Hepatocyte (in vitro differentiated cells): ENCODE measurements at places on chromosomes 11 and 22. TPM values are rescaled to one million over a fixed set of nuclear protein-coding genes. Genes with fewer than 3 reads are reported as not detected.

Gene NCF4
- 0.37 and 1.5 TPM in 2 replicates for total RNA-seq

Gene TUB
- 14.9 and 18.7 TPM in 2 replicates for total RNA-seq

Gene GGTLC3
- total RNA-seq = not detected in 2 replicates

DNA sequence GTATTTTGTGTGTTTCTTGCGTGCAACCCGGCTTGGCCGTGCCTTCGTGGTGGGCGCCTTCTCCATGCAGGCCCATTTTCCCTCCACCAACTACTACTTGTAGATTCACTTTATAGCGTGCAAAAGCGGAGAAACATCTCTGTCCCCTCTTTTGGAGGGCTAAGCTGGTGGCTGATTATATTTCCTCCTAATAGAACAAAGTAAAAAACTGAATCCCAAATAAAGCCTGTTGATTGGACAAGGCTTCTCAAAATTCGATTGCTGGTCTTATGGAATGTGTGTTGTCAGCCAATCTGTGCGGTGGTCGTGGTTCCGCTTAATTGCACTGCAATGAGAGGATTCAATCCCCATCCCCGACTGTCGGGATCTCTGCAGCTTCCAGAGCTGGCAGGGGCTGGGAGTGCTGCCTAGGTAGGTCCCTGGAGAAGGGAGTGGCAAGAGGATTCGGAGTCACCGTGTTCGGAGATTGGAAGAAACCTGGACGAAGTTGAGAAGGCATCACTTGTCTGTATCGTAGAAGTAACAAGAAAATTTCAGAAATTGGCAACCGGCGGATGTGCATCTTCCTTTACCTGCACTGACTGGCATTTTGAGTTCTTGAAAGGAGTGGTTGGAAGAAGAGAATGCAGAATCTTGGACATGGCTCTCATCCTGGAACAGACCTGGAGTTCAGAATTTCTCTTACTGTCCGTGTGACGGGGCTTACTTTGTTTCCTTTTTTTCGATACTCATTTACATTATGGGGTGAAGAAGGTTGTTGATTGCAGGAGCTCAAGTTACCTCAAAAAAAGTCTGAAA lies 1.1 kb downstream of the HMGXB4 start:
- no peaks in the 10 kb centered on the region for H3K36me3 ChIP-seq
- H3K27me3 ChIP-seq = no peaks in the 10 kb centered on the region
- peak overlapping the region; percentile 96 for H3K4me3 ChIP-seq
- H3K27ac ChIP-seq = peak overlapping the region; percentile 96
- peaks cover 4% of the 10 kb centered on the region for H3K4me1 ChIP-seq

GRCh38 chr22:46980392-46980791 lies 217.9 kb downstream of the TBC1D22A start:
- no peak for DNase-seq
- H3K4me3 ChIP-seq = no peak overlapping the region
- H3K36me3 ChIP-seq = no peaks in the 10 kb centered on the region
- no peaks in the 10 kb centered on the region for H3K4me1 ChIP-seq
- no peak overlapping the region for H3K27ac ChIP-seq

Gene KRTAP5-8
- not detected in 2 replicates for total RNA-seq

Gene CACNA1I
- total RNA-seq = 0.16 and 0.17 TPM in 2 replicates

Gene POTEH
- not detected in 2 replicates for total RNA-seq

DNA sequence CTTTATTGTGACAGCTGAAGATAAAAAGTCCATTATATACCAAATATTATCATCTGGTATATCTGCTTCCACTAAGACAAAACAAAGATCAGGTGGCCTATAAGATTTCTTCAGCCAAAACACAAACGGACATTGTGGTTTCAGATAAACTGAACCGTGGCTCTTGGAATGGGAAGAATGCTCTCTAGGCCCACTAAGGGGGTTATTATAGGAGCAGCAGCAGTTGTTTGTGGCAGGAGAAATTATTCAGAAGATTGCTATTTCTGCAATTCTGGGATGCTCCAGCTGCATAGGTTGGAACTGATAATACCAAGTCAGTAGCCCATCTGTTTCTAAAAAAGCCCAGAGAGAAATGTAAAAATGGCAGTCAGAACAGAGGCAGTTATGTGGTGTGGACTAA lies 145.3 kb downstream of the NCAM1 start:
- no peak overlapping the region for H3K27ac ChIP-seq
- H3K4me3 ChIP-seq = no peak overlapping the region
- no peaks in the 10 kb centered on the region for H3K27me3 ChIP-seq
- no peaks in the 10 kb centered on the region for H3K4me1 ChIP-seq

Gene FZD4
- total RNA-seq = 17.6 and 18.9 TPM in 2 replicates

GRCh38 chr11:48043111-48043990 lies 63.0 kb downstream of the PTPRJ start:
- H3K4me1 ChIP-seq = no peaks in the 10 kb centered on the region
- H3K4me3 ChIP-seq = no peak overlapping the region
- no peaks in the 10 kb centered on the region for H3K36me3 ChIP-seq
- DNase-seq = no peak

Gene CCDC89
- 0.72 and 0.83 TPM in 2 replicates for total RNA-seq

GRCh38 chr22:30591191-30591587 lies 521 bp downstream of the PES1 start:
- H3K4me3 ChIP-seq = peak overlapping the region; percentile 62
- H3K4me1 ChIP-seq = peaks cover 9% of the 10 kb centered on the region
- no peaks in the 10 kb centered on the region for H3K27me3 ChIP-seq
- no peaks in the 10 kb centered on the region for H3K36me3 ChIP-seq
- H3K27ac ChIP-seq = peak overlapping the region; percentile 82
- peak; percentile 21 for DNase-seq

Gene MFRP
- 0.08 TPM in 1 of 2 replicates, not detected in the other for total RNA-seq

GRCh38 chr22:50569896-50570535 lies 7.3 kb upstream of the SYCE3 start:
- H3K4me1 ChIP-seq = no peaks in the 10 kb centered on the region
- no peak for DNase-seq
- no peak overlapping the region for H3K27ac ChIP-seq
- no peak overlapping the region for H3K4me3 ChIP-seq
- no peaks in the 10 kb centered on the region for H3K27me3 ChIP-seq

DNA sequence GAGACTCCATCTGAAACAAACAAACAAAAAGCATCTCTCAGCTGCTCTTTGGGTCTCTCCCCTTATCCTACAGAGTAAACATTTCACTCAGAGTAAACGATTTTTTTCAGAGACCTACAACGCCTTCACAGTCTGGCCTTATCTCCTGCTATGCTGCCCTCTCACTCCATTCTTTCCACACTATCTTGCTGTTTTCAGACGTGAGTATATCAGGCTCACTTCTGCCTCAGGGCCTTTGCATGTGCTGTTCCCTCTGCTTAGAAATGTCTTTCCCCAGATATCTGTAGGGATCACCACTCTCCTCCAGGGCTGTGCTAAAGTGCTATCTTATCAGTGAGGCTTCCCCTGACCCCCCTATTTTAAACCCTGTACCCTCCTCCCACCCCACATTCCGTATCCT lies 6.5 kb downstream of the RIBC2 start:
- H3K27me3 ChIP-seq = no peaks in the 10 kb centered on the region
- no peaks in the 10 kb centered on the region for H3K36me3 ChIP-seq
- H3K27ac ChIP-seq = no peak overlapping the region
- no peaks in the 10 kb centered on the region for H3K4me1 ChIP-seq
- no peak overlapping the region for H3K4me3 ChIP-seq

DNA sequence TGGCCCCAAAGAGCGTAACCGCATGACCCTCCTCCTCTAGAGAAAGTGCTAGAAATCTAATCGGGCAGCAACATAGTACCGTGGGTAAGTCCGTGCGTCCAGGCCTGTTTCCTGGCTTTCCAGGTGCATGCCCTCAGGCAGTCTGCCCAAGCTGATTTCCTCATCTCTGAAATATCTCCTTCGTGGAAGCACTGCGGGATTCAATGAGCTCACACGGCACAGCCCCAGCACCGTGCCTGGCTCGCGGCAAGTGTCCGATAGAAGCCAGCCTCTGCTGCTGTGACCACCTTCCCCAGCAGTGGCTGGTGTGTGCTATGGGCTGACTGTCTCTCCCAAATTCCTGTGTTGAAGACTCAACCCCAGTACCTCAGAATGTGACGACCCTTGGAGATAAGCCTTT lies 20.7 kb downstream of the RPUSD4 start:
- no peak for DNase-seq
- H3K4me3 ChIP-seq = no peak overlapping the region
- no peak overlapping the region for H3K27ac ChIP-seq
- no peaks in the 10 kb centered on the region for H3K27me3 ChIP-seq

DNA sequence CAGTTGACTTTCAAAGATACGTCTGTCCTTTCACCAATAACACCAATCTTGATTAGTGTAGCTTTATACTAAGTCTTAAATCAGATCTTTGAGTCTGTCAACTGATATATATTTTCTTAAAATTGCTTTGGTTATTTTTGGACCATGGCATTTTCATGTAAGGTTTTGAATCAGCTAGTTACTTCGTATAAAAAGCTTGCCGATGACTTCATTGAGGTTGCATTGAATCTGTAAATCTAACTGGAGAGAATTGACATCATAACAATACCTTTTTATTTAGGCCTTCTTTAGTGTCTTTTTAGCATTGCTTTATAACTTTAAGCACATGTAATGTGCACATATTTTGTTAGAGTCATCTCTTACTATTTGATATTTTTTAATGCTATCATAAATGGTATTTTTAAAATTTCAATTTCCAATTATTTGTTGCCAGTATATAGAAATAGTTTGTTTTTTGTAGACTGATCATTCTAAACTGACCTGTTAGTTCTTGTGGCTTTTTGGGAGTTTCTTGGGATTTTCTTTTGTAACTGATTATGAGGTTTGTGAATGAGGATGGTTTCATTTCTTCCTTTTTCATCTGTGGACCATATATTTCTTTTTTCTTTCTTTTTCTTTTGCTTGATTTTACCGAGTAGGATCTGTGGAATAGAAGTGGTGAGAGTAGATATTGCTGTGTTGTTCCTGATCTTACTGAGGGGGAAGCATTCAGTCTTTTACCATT lies 61.4 kb downstream of the DDX10 start:
- no peak overlapping the region for H3K27ac ChIP-seq
- no peak for DNase-seq
- no peak overlapping the region for H3K4me3 ChIP-seq
- H3K36me3 ChIP-seq = no peaks in the 10 kb centered on the region
- no peaks in the 10 kb centered on the region for H3K27me3 ChIP-seq

- no peaks in the 10 kb centered on the region for H3K36me3 ChIP-seq
- H3K4me1 ChIP-seq = peaks cover 4% of the 10 kb centered on the region
- no peak overlapping the region for H3K27ac ChIP-seq
- no peak for DNase-seq
- H3K27me3 ChIP-seq = no peaks in the 10 kb centered on the region
Measured at GRCh38 chr11:70526116-70527045, 128.1 kb downstream of the CTTN start.

DNA sequence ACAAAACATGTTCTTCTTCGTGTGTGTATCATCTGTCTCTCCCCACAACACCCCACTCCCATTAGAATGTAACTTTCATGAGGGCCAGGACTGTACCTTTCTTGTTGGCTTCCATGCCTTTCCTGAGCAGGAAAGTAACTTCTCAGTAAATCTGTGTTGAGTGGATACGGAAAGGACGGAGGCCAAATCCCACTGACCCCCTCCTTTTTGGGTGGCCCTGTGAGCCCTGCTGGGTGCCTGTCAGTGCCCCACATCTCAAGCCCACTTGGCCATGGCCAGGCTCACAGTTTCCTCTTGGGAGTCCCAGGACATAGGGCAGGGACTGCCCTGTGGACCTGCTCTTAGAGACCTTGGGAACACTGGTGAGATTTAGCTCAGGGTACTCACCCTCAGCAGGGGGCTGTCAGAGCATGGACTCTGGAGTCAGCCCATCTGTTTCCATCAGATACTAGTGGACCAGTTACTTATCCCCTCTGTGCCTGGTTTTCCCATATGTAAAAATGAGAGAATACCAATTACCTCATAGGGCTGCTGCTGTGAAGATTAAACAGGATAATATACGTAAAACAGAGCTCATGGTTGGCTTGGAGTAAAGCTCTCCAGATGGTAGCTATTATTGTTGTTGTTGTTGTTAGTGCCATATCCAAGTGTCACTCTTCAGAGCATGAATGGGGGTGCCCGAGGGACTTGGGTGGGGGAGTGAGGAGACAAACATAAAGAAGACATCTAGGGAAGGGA lies 1.0 kb upstream of the C11orf96 start:
- H3K36me3 ChIP-seq = no peaks in the 10 kb centered on the region
- H3K27ac ChIP-seq = peak overlapping the region; percentile 53
- no peak for DNase-seq
- H3K27me3 ChIP-seq = peaks cover 50% of the 10 kb centered on the region

- H3K27me3 ChIP-seq = no peaks in the 10 kb centered on the region
- DNase-seq = no peak
- peak overlapping the region; percentile 77 for H3K27ac ChIP-seq
- H3K4me3 ChIP-seq = no peak overlapping the region
- H3K36me3 ChIP-seq = no peaks in the 10 kb centered on the region
Measured at GRCh38 chr22:35894464-35894878, 134.2 kb downstream of the RBFOX2 start.

DNA sequence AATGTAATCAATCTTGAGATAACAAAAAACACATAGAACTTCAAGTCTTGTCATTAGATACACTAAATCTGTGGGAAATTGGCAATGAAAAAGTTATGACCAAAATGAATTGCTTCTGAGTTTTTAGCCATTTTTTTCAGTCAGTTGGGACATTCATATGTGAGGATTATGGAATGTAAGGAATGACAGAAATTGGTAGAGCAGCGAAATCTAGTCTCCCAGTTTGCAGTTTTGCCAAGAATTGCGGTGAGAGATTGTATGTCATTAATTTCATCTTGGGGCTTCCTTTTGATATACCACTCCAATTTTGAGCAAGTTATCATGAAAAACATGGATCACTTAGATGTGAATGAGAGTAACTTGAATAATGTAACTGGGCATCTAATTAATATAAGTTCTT lies 49.9 kb downstream of the SIK2 start:
- no peaks in the 10 kb centered on the region for H3K36me3 ChIP-seq
- no peaks in the 10 kb centered on the region for H3K4me1 ChIP-seq

- H3K36me3 ChIP-seq = no peaks in the 10 kb centered on the region
- no peak overlapping the region for H3K27ac ChIP-seq
- peak; percentile 6 for DNase-seq
- no peaks in the 10 kb centered on the region for H3K27me3 ChIP-seq
- no peak overlapping the region for H3K4me3 ChIP-seq
Measured at GRCh38 chr11:37076866-37077265, 478.8 kb upstream of the RAG2 start.

Gene RAG2
- not detected in 2 replicates for total RNA-seq

Gene CCDC81
- 0.33 and 0.40 TPM in 2 replicates for total RNA-seq

GRCh38 chr22:22663861-22664800 lies 19.7 kb downstream of the GGTLC2 start:
- H3K4me3 ChIP-seq = no peak overlapping the region
- H3K27me3 ChIP-seq = peaks cover 2% of the 10 kb centered on the region
- no peaks in the 10 kb centered on the region for H3K4me1 ChIP-seq
- DNase-seq = no peak
- H3K36me3 ChIP-seq = no peaks in the 10 kb centered on the region
